ENCODE measurements at places on chromosomes 5 and 9.

DNA sequence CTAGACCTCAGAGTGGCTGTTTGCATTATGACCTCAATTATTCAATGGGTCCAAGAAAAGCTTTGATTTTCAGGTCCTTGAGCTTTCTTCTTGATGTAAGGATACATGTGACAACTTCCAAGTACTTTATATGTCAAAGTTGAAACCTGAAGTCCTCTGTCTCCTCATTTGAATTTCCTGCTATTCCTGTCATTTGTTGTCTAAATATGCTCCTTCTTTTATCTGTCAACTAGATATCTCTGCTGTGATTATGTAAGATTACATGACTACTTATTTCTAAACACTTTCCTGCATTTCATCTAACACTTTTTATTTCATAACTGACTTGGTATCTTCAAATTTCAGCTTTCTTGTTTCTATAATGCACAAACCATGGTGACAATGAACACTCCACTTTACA lies 670.0 kb upstream of the FAM174A start:
- no peak for DNase-seq

- no peak for DNase-seq
These were observed 80.2 kb downstream of the OSTF1 start for GRCh38 chr9:75168270-75169178.

- no peak for DNase-seq
These were observed 235.9 kb downstream of the FER start for GRCh38 chr5:108983461-108984092.

DNA sequence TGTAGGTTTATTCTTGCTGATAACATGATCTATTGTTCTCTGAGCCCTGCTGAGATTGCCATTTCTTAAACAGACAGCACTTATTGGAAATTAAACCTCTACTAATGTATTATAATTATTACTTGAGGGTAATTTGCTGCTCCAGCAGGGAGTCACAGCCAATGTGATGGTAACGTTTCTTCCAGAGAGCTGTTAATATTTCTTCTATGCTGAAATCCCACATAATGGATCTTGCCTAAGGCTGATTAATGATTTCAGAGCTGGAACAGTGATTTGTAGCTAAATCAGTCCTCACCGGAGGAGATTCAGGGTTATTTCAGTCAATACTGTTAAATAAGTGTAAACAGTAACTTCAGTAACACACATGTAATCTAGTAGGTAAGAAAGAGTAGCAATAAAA lies 170.1 kb downstream of the CDH12 start:
- no peak for DNase-seq

GRCh38 chr5:35205186-35205585 lies 25.1 kb downstream of the PRLR start:
- DNase-seq, result no peak

DNA sequence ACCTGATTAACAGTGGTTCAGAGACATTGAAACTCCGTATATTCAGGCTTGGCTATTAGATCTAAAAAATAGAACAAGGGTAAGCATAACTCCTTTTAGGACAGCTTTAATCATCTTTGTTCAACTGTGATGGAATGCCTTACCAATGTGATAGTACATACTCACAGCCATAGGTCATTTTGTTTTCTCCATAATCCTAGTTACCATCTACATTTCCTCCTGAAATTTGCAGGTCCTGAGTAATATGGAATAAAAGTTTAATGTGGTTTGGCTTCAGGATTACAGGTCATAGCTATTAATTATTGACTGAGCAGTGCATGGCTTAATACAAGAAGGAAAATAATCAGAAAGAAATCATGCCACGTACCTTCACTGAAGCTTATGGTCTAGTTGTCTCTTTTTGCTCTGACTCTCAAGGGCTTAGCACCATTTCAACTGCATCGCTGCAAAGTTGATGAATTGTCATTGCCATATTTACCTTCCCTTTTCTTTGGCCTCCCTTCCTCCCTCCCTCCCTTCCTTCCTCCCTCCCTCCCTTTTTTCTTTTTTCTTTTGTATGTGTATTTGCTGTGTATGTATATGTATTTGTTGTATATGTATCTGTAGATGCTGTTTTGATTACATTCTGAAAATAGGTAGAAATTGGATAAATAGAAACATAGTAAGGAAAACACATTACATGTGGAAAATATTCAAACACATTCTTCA lies 250.9 kb upstream of the ZNF608 start:
- DNase-seq, result no peak

GRCh38 chr5:1867114-1867814 lies 15.5 kb downstream of the IRX4 start:
- no peak for DNase-seq

GRCh38 chr5:138439477-138440158 lies 761 bp downstream of the REEP2 start:
- no peak for DNase-seq

- no peak for DNase-seq
These were observed 129.6 kb downstream of the BARX1 start for GRCh38 chr9:93825348-93826115.

- DNase-seq, result no peak
These were observed 36.8 kb upstream of the UNC5A start for GRCh38 chr5:176773408-176774035.

GRCh38 chr5:88686726-88687125 lies 196.3 kb downstream of the MEF2C start:
- no peak for DNase-seq

- DNase-seq, result no peak
These were observed 542 bp downstream of the GGTA1 start for GRCh38 chr9:121499177-121499426.

- DNase-seq, result no peak
These were observed 18.6 kb upstream of the NOTCH1 start for GRCh38 chr9:136564379-136564988.

DNA sequence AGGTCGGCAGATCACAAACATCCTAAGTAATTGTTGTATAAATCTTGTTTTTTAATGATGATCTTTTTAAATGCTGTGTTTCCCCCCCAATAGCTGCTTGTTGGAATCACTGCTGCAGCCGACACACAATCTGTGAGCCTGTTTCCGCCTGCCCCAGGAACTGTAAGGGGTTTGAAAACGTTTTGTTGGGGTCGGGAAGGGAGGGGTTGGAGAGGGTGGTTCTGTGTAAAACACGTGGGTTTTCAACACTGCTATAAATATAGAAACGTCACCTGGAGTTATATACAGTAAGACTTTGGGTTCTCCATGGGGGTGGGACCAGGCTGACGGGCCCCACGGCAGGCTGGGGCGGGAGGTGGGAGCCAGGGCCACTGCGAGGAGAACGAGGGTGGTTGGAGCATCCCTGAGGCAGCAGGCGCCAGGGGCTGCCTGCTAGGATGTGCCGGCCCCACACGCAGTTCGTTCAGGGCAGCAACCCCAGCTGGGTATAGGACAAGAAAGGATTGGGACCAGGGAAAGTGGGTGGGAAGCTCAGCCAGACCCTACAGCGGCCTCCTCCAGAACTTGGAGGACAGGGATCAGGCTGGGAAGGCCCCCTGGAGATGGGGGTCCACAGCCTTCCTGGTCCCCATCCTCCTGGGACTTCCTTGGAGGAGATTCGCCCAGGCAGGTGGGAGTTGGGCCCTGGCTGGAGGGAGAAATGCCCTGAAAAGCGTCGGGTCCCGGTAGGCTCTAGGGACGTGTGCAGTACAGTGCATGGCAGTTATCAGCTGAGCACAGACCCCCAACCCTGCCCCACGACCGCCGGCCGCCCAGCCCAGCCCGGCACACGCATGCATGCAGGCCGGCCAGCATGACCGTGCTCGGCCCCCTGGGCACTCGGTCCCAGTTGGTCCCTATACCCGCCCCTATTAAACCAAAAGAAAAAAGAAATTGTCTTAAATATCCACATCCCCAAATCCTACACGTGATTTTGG lies 9.7 kb downstream of the RNF44 start:
- no peak for DNase-seq

DNA sequence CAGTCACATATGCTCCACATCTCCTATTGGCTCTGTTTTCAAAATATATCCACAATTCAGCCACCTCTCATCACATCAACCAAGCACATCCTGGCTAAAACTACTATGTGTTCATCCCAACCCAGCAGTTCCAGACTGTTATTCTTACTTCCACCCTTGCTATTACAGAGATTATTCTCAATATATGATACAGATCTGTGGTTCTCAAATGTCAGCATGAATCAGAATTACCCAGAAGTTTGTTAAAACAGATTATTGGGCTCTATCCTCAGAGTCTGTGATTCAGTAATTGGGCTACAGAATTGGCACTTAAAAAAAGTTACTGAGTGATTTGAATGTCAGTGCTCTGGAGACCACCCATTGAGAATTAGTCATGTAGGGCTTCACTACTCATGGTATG lies 78.8 kb upstream of the IZUMO3 start:
- DNase-seq, result no peak

- DNase-seq, result no peak
These were observed 49.5 kb upstream of the C9orf72 start for GRCh38 chr9:27622693-27623340.

- no peak for DNase-seq
These were observed 48.3 kb downstream of the PRRC1 start for GRCh38 chr5:127565586-127566270.

DNA sequence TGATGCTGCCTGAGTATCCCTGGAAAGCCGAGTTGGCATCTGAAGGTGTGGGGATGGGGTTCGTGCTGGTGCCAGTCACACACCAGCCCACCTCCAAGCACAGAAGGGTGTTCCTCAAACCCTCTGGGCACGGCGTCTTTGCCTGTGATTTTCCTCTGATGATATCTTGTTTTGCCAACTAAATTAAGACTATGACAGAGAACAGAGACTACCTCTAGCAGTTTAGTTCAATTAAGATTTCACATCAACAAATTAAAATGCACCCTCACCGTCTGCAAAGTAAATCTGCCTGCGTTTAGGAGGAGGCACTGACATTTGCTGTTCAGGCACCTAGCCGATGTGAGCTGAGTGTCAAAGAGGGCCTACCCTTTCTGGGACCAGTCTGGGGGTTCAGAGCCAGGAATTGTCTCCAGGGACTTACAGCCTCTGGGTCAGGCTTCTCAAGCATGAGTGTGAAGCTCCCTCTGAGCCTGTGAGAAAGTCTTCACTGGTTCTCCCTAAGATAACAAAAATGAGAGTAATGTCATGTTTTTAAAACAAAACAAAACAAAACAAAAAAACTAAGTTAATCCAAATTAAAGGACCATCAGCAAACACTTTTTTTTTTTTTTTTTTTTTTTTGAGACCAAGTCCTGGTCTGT lies 55.4 kb upstream of the CTNNA1 start:
- no peak for DNase-seq

- DNase-seq, result no peak
These were observed 158.0 kb downstream of the SEMA5A start for GRCh38 chr5:9387879-9388278.

- no peak for DNase-seq
These were observed 13.4 kb downstream of the PBX3 start for GRCh38 chr9:125760537-125760936.

GRCh38 chr9:100587375-100587774 lies 9.5 kb downstream of the CAVIN4 start:
- DNase-seq, result no peak

Measured in NCI-H1436 (cell line).